ENCODE measurements at places on chromosomes 5 and 9.

DNA sequence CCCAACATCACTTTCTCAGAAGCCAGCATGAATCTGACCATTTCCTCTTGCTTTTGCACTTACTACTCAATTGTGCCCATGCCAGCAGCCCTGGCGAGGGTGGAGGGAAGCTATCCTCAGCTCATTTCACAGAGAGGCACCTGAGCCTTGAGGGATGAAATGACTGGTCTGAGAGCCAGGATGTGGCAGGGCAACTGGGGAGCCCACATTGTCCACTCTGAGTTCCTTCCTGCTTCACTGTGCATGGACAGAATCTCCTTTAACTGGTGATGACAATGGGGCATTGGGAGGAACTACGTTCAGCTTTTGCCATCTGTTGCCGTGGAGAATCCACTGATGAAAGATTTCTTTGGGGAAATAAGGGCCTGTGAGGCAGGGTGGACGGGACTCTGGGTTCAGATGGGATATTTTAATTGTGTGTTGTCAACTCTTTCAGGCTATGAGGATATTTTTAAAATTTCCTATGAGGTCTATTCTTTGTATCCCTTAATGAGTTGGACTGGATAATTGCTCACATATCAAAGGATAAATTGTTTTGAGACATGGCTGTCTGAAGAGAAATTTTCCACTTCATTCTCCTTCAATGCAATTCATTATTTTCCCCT, 78.3 kb downstream of the TNC start:
- peaks cover 4% of the 10 kb centered on the region for H3K4me1 ChIP-seq
- no peaks in the 10 kb centered on the region for H3K27me3 ChIP-seq
- H3K4me3 ChIP-seq: no peak overlapping the region
- DNase-seq: no peak
- H3K27ac ChIP-seq: no peak overlapping the region

DNA sequence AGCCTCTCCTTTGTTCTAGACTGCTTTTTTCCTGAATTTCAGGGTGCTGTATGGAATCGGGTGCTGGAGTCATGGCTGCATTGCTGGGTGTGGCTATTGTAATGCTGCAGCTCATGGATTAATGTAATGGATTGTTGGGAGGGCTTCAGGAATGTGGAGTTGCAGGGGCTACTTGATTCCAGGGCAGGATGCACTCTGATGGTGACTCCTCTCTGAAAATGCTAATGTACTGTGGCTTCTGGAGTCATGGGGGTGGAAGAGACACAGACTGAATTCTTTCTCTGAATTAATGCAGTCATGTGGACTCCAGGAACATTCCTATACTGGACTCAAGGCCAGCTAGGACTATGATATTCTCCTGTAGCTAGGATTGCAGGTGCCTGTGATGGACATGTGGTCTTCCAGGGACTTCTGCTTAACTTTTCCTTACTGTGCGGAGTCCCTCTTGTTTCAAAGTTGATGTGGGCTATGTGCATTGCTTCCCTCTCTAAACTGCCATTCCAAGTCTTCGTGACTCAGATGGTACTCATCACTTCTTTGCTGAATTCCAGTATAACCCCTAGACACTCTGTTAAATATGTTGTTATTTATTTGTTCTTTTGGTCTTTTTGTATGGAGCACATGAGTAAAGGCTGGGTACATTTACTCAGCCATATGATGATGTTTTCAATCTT, 396.2 kb downstream of the KCTD16 start:
- no peaks in the 10 kb centered on the region for H3K36me3 ChIP-seq
- H3K4me1 ChIP-seq: no peaks in the 10 kb centered on the region
- no peak overlapping the region for H3K4me3 ChIP-seq
- peak; percentile 78 for DNase-seq
- H3K27ac ChIP-seq: no peak overlapping the region

- H3K4me3 ChIP-seq: no peak overlapping the region
- DNase-seq: no peak
- H3K27me3 ChIP-seq: no peaks in the 10 kb centered on the region
- no peak overlapping the region for H3K27ac ChIP-seq
- H3K36me3 ChIP-seq: no peaks in the 10 kb centered on the region
These were observed 65.8 kb downstream of the NDUFAF2 start for GRCh38 chr5:61010467-61011454.

GRCh38 chr9:99335280-99335679, 113.2 kb downstream of the SEC61B start:
- H3K27me3 ChIP-seq: no peaks in the 10 kb centered on the region
- no peaks in the 10 kb centered on the region for H3K36me3 ChIP-seq
- H3K4me1 ChIP-seq: no peaks in the 10 kb centered on the region
- DNase-seq: no peak
- no peak overlapping the region for H3K27ac ChIP-seq

GRCh38 chr5:136799806-136800372, 434.5 kb upstream of the TRPC7 start:
- H3K36me3 ChIP-seq: no peaks in the 10 kb centered on the region
- DNase-seq: peak; percentile 44
- no peaks in the 10 kb centered on the region for H3K27me3 ChIP-seq
- H3K27ac ChIP-seq: no peak overlapping the region
- H3K4me1 ChIP-seq: no peaks in the 10 kb centered on the region
- H3K4me3 ChIP-seq: no peak overlapping the region

GRCh38 chr5:32027717-32028458, 146.2 kb downstream of the GOLPH3 start:
- H3K4me1 ChIP-seq: peaks cover 11% of the 10 kb centered on the region
- H3K27me3 ChIP-seq: no peaks in the 10 kb centered on the region
- peak overlapping the region; percentile 39 for H3K27ac ChIP-seq
- H3K36me3 ChIP-seq: no peaks in the 10 kb centered on the region
- H3K4me3 ChIP-seq: no peak overlapping the region

- H3K27me3 ChIP-seq: no peaks in the 10 kb centered on the region
- no peak overlapping the region for H3K4me3 ChIP-seq
These were observed 46.1 kb upstream of the CER1 start for GRCh38 chr9:14768405-14769229.

- no peak overlapping the region for H3K4me3 ChIP-seq
- H3K36me3 ChIP-seq: no peaks in the 10 kb centered on the region
- H3K27ac ChIP-seq: no peak overlapping the region
- H3K27me3 ChIP-seq: no peaks in the 10 kb centered on the region
- H3K4me1 ChIP-seq: no peaks in the 10 kb centered on the region
- no peak for DNase-seq
These were observed 792.7 kb upstream of the CHD1 start for GRCh38 chr5:99721506-99721905.

- DNase-seq: peak; percentile 38
- H3K27me3 ChIP-seq: no peaks in the 10 kb centered on the region
- no peaks in the 10 kb centered on the region for H3K36me3 ChIP-seq
- H3K4me3 ChIP-seq: no peak overlapping the region
- no peak overlapping the region for H3K27ac ChIP-seq
These were observed 36.1 kb downstream of the TLE1 start for GRCh38 chr9:81653240-81653639.

- H3K27me3 ChIP-seq: no peaks in the 10 kb centered on the region
- no peaks in the 10 kb centered on the region for H3K4me1 ChIP-seq
- DNase-seq: no peak
- H3K36me3 ChIP-seq: no peaks in the 10 kb centered on the region
- H3K4me3 ChIP-seq: no peak overlapping the region
- H3K27ac ChIP-seq: no peak overlapping the region
These were observed 253.8 kb downstream of the ZNF608 start for GRCh38 chr5:124492444-124493224.
